ENCODE measurements at places on chromosomes 16 and 17.

GRCh38 chr17:66398059-66398458, 95.6 kb downstream of the PRKCA start:
- no peak for DNase-seq

DNA sequence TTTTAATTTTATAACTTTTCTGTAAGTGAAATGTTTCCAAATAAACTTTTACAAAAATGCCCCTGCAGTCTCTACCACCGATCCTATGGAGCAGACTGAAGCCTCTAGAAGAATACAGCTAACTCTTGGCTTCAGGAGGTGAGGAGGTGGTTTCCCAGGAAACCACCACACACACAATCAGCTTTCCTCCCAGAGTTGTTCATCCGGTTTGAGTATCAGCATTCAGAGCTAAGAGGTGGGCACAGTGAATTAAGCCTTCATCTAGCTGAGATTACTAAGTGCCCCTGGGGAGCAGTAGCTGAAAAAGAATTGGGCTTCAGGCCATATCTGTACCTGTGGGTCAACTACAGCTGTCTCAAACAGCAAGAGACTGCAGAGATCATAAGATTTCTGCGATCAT, 139.7 kb downstream of the AATF start:
- peak; percentile 69 for DNase-seq

- DNase-seq: no peak
Measured at GRCh38 chr17:48149787-48150463, 42.4 kb downstream of the SNX11 start.

- DNase-seq: no peak
Measured at GRCh38 chr17:73390221-73390620, 78.4 kb upstream of the CDC42EP4 start.

DNA sequence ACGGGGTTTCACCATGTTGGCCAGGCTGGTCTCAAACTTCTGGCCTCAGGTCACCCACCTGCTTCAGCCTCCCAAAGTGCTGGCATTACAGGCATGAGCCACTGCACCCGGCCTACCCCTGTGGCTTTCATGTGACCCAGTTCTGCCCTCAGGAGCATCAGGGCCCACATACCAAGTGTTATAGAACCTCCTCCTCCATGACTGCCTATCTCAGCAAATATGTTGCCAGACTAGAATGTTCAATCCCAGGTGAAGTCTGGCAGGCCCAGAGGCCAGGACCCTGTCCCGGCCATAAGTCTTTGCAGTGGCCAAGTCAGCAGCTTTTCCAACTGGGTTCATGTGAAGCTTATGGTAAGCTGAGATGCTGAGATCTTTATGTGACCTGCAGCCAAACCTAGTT, 9.8 kb upstream of the SMPD3 start:
- no peak for DNase-seq

GRCh38 chr17:28040406-28040805, 2.1 kb upstream of the NLK start:
- no peak for DNase-seq

DNA sequence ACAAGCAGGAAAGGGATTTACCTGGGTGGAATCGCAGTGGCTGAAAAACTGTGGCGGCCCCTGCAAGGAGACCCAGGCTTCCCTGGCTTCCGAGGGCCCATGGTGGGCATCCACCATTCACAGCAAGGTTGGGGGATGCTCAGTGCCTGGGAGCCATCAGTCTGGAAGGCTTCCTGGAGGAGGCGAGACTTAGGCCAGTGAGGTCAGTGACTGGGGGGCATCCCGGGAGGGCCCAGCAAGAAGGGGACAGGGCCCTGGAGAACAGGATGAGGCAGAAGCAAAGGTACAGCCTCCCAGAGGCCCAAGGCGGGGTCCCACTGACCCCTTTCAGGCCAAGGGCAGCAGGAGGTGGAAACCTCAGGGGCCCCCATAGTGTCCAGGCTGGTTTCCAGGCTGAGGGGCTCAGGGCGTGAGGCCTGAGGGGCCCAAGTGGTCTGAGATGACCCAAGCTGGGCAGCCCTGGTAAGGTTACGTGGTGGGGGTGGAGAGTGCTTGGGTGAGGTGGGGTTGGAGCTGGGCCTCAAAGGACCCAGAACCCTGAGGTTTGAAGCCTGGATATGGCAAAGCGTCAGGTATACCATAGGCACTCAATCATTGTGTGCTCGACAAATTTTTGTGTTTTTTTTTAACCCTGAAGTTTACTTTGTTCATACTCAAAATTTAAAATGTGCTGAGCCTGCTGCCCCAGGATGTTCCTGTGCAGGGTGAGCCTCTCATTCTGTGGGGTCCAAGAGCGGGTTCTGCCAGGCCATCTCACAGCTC, 15.8 kb upstream of the SRRM2 start:
- no peak for DNase-seq

DNA sequence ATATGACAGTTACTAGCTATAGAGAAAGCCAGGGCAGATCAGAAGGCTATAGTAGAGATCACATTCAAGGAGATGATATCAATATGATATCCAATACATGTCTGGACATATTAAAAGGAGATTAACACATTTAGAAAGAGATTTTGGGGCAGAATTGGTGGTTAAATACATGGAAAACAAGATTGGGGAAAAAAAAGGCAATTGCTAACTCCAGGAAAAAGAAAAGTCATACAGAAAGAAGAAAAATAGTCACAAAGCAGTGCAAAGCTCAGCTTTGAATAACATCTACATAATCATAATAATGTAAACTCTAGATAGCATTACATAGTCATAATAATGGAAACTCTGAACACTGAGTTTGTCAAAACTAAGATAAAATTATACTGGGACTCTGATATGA, 40.6 kb downstream of the MYH11 start:
- DNase-seq: no peak

DNA sequence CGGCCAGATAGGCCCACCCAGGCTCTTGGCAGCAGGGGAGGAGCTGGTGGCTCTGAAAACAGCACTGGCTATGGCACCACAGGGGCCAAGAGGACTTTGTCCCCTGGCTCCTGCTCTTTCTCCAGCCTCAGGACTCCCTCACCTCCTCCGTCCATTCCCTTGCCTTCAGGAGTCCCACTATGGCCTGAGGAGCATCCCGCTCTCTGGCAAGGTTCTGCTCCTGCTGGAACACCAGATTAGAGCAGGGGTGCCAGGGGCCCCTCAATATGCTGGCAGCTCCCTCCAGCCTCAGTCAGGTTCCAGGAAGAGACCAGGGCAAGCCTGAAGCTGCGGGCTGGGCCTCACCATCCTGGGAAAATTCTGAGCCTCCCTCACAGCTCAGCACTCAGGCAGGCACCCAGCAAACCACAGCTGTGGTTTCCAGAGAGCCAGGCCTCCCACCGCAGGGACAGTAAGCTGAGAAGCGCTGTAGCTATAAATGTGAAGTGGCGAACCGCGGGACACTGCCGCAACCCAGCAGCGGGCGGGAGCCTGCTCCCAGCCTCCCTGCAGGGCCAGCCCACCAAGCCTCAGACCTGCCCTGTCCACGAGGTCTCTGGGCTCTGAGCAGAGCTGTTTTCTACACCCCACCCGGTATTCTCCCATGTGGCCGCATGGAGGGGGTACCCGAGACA, 25.7 kb downstream of the C17orf100 start:
- DNase-seq: no peak

- DNase-seq: no peak
Measured at GRCh38 chr17:14826358-14826757, 438.8 kb downstream of the PMP22 start.

GRCh38 chr17:62062302-62062701, 2.8 kb downstream of the MED13 start:
- DNase-seq: peak; percentile 39

DNA sequence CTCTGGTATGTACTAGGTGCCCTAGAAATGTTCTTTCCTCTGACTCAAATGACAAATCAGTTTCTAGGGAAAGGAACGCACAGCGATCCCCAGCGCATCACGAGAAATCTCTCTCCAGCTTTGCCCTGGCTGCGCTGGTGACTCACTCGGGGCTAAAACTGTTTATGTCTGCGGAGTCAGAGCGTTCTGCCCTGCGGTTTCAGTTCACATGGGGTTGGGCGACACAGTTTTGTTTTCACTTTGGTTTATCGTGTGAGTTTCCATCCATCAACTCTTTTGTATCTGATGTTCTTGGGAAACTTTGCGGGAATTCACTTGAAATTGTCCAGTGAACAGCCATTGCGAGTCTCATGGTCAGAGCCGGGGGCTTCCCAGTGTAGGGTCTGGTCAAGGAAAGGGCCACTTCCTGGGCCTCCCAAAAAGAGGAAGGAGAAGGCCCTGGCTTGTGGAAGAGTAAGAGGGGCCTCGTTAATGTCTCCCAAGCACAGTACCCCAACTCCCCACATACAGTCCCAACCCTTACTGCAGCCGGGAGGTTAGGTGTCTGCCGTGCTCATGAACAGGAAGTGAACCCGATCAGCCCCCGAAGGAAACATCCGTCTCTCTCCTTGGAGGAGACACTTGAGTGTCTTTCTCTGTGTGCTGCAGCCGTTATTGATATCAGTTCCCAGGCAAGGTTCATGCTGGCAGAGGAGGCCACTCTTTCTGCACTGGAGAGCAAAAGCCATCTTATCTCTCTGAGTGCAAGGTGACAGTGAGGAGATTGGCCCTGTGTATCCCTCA, 643.2 kb downstream of the WWOX start:
- no peak for DNase-seq

- DNase-seq: no peak
Measured at GRCh38 chr16:84054916-84055315, 12.3 kb upstream of the SLC38A8 start.

DNA sequence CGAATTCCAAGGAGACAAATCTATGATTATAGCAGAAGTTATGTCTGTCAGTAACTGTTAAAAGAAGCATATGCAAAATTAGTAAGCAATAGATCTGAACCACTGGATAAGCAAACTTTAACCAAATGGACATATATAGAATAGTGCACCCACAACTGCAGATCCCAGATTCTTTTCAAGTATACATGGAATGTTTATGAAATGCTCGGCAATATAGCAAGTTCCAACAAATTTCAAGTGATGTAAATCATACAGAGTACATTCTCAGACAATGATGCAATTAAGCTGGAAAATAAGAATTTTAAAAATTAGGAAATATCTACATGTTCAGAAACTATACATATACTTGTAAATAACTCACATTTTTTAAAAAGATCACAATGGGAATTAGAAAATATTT, 8.4 kb upstream of the HELZ start:
- DNase-seq: peak; percentile 92

- no peak for DNase-seq
Measured at GRCh38 chr17:9226794-9227135, 205.5 kb downstream of the NTN1 start.

DNA sequence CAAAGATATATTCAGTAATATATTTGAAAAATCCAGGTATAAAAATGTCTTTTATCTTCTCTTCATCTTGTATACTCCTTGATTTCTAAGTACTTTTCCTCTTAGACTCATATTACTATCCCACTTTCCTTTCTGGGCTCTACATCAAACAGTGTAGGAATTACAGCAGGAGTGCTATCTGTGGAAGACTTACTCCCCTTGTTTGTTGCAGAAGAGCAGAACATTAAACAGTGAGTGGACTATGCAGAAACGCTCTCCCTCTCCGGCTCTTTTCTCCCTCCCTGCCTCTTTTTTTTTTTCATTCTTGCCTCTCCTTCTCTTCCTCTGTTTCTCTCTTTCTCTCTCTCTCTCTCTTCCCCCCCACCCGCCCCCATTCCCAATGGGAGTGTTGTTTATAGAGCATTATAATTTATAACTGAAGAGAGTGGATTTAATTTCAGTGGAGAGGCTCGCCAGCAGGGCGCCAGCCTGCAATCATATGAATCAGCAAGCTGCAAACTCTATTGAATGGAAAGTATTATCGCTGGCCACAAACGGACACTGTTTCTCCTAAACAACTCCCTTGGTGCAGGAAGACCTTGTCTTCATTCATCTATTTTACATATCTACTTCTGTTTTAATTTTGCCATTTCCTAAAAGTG, 242.3 kb upstream of the TBX2 start:
- no peak for DNase-seq

GRCh38 chr16:69619514-69619913, 53.7 kb downstream of the NFAT5 start:
- no peak for DNase-seq

DNA sequence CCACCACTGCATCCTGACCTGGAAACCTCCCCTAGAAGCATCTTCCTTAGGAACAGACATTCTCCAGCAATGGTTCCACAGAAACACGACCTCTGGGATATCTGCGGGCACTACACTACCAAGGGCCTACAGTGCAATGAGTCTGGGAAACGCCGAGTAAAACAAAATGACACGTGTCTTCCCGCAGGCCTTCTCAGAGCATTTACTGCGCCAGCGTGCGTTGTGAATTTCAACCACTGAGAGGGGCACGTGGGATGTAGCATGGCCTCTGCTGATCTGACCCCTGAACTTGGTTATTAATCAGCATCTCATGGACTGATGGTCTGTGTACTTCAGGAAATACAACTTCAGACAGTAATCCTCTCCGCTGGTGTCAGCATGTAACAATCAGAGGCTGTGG, 173.0 kb downstream of the C16orf95 start:
- DNase-seq: no peak

DNA sequence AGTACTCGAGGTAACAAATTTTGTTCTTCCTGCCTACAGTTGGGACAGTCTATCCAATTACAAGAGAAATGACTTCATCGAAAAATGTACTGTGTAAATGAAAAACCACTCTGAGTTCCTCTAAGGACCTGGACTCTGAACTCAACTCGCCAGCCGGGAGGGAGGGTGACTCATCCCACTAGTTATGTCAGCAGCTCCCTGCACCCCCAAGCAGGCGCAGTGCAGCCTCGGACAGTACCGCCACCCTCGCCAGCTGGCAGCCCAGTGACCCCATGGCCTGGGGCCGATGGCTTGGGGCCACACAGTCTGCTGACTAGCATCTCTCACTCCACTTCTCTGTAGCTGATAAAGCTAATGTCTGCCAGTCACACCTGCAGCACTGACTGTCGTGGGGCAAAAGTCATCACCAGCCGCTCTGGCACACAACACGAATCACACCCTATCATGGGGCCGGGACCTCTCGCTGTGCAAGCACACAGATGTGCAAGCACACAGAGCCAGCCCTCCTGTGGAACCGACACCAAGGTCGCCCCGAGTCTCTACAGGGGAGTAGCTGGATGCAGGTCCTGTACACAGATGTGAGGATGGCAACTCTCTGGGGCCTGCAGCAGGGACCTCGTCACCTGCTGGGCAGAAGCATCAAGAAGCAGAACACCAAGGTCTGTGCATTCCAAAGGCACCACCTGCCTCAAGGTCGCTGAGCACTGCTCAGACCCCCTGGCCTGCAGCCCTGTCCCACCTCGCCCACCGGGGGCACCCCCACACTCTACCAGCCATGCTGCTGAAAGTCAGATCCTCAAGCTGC, 5.7 kb downstream of the CSNK1D start:
- peak; percentile 83 for DNase-seq
